Motor neuron (in vitro differentiated cells): ENCODE measurements at places on chromosomes 6 and 20. TPM values are rescaled to one million over a fixed set of nuclear protein-coding genes. Genes with fewer than 3 reads are reported as not detected.

GRCh38 chr6:142764311-142764710 lies 180.7 kb downstream of the HIVEP2 start:
- no peak for ATAC-seq

DNA sequence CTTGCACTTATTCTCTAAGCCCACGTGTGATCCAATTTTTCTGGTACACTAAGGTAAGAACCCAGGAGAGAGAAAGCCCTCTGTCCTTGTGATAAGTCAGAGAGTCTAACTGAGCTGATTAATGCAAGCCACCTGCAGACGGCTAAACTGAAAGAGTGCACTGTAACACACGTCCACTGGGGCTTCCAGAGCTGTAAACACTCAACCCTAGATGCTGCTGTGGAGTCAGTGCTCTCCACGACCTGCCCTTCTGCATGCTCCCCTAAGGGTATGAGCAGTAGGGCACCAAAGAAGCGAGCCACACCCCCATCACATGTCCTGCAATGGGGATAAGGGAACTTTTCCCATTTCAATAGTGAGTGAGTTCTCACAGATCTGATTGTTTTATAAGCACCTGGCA lies 55.7 kb downstream of the TXLNB start:
- no peak for ATAC-seq

- ATAC-seq: no peak
Observed at GRCh38 chr6:4010689-4011090, 68.2 kb downstream of the FAM217A start.

Gene DPPA5
- not detected in 2 replicates for total RNA-seq

DNA sequence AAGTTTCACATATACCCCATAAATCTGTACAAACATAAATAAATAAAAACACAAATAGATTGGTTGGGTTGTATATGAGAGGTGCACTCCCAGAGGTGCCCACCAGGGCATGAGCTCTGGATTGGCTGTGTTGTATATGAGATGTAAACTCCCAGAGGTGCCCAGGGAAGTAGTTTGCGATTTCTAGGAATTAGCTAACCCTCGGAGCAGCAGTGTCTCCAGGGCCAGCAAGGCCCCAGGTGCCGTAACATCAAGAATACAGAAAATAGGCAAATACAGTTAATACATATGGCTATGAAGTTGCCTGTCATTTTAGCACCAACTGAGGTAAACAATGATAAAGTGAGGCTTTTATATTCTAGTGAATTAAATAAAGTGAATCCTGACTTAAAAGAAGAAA lies 5.4 kb upstream of the GINM1 start:
- ATAC-seq: no peak

DNA sequence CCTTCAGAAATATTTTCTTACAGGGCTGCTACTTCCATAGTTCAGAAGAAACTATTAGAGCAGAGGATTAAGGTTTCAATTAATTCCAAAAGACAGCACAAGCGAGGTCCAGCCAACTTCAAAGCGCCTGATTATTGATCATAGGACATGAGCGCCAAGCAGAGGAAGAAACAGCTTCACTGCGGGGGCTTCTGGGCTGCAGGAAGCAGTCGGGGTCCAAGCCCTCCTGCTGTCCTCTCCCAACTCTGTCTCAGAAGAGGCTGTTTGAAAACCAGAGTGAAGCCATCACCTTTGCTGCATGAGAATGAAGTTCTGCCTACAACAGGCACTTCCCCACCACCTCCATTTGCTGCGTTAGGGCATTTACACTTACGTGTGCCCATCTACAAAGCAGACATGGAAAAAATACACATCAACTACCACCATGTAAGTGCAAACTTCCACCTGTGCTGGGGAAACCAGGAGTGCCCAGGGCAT lies 23.9 kb downstream of the SUMO4 start:
- ATAC-seq: peak; percentile 28

GRCh38 chr6:91669154-91669870 lies 1082.4 kb upstream of the MAP3K7 start:
- peak; percentile 100 for ATAC-seq

DNA sequence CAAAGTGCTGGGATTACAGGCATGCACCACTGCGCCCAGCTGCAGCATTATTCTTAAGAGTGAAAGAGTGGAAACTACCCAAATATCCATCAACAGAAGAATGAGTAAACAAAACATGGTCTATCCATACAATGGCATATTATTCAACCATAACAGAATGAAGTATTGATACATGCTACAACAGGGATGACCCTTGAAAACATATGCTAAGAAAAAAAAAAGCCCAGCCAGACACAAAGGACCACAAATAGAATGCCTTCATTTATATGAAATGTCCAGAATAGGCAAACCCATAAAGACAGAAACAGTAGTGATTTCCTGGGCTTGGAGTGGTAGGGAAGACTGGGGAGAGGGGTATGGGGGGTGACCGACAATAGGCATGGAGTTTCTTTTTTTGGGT lies 7.1 kb downstream of the TUBB2B start:
- no peak for ATAC-seq

Gene SCGN
- 0.33 and 0.58 TPM in 2 replicates for total RNA-seq

GRCh38 chr6:20789162-20789561 lies 254.9 kb downstream of the CDKAL1 start:
- no peak for ATAC-seq

DNA sequence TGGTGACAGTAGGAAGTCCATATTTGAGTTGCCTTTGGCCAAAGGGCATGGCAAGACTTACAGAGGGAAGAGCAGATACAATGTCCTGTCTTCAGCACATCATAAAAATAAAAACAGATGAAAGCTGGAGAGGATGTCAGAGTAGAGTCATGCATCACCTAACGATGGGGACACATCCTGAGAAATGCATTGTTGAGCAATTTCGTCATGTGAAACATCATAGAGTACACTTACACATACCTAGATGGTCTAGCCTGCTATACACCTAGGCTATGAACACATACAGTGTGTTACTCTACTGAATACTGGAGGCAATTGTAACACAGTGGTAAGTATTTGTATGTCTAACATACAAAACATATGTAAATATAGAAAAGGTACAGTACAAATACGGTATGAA lies 75.6 kb downstream of the VEGFA start:
- ATAC-seq: no peak

Gene CLVS2
- 1.5 and 1.6 TPM in 2 replicates for total RNA-seq

- ATAC-seq: peak; percentile 47
Observed at GRCh38 chr6:169489563-169490245, 212.1 kb downstream of the WDR27 start.

Gene PAK5
- total RNA-seq: 2.6 and 2.7 TPM in 2 replicates

Gene PI3
- total RNA-seq: not detected in 2 replicates

DNA sequence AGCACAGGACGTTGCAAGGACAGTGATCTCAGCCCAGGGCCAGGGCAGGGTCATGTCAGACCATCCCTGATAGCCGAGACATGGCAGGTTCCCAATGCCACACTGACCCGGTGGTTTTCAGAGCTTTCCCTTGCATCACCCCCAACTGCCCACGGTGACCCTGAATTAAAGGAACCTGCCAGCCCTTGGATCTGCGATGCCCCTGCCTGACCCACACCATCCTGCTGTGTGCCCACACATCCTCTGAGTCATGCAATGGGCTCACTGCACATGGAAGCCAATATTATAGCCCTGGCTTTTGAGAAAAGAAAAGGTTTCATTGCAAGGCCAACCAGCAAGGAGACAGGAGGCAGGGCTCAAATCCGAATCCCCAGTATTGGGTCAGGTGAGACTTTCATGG lies 132.6 kb upstream of the CST7 start:
- no peak for ATAC-seq

GRCh38 chr6:39421383-39422225 lies 99.1 kb upstream of the KCNK16 start:
- ATAC-seq: no peak
